ENCODE measurements at places on chromosomes 5 and 9.

DNA sequence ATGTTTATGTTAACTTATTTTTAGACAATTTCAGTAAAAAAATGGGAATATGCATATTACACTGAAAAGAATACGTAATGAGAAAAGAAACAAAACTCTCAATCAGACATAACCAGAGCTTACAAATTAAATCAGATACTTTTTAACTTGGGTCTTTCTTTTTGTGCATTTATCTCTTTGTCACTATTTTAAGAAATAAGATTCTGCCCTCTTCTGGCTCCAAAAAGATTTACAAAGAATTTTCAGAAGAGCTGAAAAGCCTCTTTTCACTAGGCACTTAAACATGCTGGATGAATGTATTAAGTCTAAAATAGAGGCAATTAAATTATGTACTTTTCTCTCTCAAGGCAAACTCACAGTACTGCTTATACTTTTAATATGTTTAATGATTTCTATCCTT, 55.5 kb downstream of the CEP120 start:
- DNase-seq = peak; percentile 23

GRCh38 chr5:76144513-76145274, 61.5 kb downstream of the SV2C start:
- DNase-seq = no peak

DNA sequence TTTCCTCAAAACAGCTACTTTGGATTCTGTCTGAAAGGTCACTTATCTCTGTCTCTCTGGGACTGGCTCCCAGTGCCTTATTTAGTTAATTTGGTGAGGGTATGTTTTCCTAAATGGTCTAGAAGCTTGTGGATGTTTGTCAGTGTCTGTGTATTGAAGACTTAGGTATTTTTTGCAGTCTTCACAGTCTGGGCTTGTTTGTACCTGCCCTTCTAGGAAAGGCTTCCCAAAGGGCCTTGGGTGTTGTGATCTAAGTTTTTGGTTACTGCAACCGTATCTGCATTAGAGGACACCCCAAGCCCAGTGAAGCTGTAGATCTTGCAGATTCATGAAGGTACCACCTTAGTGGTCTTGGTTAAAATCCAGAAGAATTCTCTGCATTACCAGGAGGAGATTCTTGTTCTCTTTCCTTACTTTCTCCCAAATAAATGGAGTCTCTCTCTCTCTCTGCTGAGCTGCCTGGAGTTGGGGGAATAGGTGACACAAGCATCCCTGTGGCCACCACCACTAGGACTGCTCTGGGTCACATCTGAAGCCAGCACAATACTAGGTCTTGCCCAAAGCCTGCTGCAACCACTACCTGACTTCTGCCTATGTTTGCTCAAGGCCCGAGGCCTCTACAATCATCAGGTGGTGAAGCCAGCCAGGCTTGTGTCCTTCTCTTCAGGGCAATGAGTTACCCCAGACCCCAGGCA, 17.8 kb upstream of the CCNB1 start:
- no peak for DNase-seq

DNA sequence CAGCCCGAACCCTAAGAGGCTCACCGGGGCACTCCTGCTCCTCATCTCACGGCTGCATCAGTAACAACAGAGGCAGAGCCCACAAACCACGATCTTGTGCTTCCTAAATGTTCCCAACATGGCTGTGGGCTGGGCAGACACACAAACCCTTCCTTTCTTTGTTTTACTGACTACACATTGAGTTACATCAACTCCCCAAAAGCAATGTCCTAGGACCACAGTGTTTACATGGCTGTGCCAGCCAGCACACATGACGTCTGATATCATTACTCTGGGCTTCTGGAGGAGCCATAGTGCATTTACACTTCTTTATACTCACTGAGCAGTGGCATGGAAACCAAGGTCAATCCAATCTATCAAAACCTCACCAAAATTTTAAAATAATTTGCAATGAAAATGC, 101.4 kb downstream of the LHFPL2 start:
- no peak for DNase-seq

GRCh38 chr9:135134268-135135022, 47.0 kb downstream of the OLFM1 start:
- no peak for DNase-seq

DNA sequence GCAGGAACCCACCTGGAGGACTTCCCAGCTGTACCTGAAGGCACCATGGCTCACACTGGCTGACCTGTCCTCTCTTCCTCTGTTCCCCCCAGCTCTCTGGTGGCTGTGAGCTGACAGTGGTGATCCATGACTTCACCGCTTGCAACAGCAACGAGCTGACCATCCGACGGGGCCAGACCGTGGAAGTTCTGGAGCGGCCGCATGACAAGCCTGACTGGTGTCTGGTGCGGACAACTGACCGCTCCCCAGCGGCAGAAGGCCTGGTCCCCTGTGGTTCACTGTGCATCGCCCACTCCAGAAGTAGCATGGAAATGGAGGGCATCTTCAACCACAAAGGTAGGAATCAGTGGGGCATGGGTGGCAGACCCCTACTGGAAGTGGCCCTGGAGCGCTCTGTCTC, 161.9 kb upstream of the OTULINL start:
- no peak for DNase-seq

DNA sequence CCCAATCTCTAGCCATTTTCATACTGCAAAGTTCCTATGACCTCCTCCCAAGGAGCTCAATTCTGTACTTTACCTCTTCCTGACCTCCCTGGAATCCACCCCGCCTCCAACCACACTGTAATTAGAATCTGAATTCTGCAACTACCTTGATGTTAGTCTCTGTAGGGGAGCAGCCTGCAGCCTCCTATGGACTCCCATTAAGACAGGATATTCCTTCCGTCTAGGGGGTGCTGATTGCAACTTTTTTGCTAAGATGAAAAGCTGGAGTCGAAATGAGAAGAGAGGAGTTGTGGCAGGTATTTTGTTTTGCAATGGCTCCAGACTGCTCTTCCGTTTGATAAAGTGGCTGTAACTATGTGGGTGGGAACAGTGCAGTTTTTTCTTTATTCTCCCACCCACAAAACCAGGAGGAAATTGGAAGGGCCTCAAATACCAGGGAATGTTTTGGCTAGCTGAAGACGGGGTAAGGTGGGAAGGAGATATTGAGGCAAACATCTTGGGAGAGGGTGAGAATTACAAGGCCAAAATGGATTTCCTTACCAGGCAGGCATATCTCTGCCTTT, 23.8 kb downstream of the ANXA2R start:
- no peak for DNase-seq

GRCh38 chr9:133882849-133883755, 109.0 kb downstream of the VAV2 start:
- peak; percentile 30 for DNase-seq

- DNase-seq = no peak
Observed at GRCh38 chr9:75462866-75463265, 374.6 kb downstream of the OSTF1 start.

DNA sequence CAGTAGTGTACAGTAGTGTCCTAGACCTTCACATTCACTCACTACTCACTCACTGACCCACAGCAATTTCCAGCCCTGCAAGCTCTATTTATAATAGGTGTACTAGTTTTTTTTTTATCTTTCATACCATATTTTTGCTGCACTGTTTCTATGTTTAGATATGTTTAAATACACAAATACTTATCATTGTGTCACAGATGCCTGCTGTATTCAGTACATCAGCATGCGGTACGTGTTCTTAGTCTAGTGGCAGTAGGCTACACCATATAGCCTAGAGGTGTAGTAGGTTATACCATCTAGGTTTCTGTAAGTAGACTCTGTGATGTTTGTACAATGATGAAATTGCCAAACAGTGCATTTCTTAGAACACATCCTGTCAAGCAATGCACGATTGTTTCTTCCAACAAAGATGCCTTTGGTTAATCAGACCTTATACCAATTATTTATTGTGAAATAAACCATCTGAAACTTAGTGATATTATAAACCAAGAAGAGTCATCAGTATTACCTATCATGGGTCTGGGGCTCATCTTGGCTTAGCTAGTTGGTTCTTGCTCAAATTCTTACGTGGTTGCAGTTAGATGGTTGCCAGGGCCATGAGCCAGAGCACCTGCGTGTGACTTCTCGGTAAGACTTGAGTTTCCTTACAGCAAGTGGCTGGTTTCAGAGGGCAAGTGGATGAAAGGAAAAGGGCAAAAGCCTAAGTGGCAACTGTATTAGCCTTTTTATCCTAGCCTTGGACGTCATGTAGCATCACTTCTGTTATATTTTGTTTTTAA, 41.1 kb downstream of the ERBIN start:
- no peak for DNase-seq

GRCh38 chr9:68983522-68984424, 30.1 kb downstream of the PRKACG start:
- DNase-seq = no peak

GRCh38 chr5:30596495-30597064, 596.9 kb upstream of the CDH6 start:
- no peak for DNase-seq

DNA sequence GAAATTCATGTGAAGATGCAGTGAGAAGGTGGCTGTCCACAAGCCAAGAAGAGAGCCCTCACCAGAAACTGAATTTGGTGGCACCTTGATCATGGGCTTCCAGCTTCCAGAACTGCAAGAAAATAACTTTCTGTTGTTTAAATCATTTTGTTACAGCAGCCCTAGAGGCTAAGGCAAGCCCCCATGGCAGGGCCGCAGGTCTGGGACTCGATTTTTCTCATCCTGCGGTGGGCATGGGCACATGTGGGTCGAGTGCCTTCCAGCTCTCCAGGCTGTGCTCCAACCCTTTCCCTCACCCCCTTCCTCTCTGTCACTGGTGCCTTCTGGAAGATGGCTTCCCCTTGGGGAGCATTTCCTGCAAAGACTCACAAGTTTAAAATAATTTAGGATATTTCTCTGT, 40.7 kb downstream of the AHRR start:
- no peak for DNase-seq

GRCh38 chr5:33793276-33793675, 98.5 kb downstream of the ADAMTS12 start:
- no peak for DNase-seq

DNA sequence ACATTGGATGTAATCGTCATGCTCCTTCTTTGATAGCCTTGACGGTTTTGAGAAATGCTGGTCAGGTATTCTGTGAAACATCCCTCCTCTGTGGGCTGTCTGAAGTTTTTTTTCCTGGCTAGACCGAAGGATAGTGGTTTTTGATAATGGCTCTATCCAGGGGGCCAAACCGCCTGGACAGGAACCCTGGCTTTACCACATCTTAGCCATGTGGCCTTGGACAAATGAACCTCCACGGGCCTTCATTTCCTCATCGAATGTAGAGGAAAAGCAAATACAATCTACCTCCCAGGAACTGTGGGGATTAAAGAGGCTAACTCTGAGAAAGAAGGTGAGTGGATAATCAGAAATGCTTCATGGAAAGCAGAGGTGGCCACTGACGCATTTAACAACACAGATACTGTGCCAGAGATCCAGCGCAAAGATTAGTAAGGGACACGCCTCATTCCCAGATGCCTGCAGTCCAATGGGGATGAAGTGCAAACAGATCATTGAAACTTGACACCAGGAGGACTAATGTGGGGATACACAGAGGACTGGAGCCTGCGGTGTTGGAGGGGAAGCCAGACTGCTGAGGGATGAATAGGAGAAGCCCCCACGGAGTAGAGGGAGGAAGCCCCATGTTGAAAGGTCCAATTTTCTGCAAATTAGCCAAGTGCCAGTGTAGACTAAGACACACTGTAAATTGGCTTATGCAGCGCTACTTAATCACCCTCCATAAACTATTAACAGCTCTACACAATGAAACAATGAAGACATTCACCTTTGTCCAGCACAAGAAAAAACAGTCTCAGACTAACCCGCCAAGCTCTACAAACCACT, 41.6 kb downstream of the MYO10 start:
- DNase-seq = peak; percentile 96

- DNase-seq = no peak
Observed at GRCh38 chr9:83526901-83527300, 11.3 kb downstream of the FRMD3 start.

DNA sequence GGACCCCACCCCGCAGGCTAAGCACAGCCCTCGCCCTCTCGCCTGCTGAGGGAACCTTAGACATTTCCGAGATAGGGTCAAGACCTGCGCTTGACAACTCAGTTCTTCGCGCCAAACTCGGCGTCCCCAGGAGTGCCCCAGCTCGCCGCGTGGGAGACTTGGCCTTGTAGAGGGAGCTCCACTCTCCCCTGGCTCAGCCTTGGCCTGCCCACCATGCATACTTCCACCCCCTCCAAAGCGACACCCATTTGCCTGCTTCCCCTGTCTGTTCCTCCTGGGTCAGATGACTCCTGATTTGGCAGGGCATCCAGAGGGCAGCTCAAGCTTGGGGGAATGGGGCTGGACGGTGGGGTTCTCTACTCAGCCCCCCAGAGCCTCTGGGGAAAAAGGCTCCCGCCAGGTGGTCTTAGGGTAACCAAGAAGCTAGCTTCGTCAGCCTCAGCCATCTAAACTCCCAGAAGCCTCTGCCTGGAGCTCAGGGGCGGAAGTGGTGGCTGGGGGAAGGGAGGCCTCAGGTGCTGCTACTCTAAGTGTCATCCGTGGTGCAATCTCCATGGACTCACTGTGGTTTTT, 560 bp downstream of the DOCK2 start:
- no peak for DNase-seq

DNA sequence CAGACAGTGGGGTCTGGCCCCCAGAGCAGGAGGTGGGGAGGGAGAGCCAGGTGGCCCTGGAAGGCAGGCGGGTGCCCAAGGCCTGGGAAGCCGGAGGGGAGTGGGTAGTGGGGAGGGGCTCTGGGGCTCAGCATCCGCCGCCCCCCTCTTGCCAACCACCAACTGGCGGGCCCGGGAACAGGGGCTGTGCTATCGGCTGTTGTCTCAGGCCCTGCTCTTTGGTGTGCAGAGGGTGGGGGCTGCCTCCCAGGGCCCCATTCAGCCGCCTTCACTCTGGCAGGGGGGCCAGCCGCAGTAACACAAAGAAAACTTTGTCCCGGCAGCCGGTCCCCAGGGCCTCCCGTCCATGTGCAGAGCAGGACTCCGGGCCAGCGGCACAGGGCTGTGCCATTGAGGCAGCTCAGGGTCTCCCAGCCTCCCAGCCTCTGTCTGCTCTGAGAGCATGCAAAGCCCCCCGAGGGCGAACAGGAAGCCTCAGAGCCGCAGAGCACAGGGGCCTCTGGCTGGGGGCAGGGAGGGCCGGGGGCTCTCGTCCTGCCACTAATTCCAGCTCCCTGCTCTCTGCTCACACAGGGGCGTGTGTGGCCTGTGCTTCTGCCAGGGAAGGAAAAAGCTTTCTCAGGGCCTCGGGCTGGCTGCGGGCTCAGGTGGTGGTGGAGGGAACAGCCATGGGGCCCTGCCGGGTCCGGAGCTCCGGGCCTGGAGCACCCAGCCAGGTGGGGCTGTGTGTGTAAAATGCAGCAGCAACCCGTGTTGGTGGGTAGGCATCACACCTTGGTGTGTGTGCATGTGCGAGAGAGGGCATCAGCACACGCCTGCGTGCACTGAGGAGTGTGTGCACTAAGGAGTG, 54.2 kb upstream of the NOTCH1 start:
- DNase-seq = no peak

DNA sequence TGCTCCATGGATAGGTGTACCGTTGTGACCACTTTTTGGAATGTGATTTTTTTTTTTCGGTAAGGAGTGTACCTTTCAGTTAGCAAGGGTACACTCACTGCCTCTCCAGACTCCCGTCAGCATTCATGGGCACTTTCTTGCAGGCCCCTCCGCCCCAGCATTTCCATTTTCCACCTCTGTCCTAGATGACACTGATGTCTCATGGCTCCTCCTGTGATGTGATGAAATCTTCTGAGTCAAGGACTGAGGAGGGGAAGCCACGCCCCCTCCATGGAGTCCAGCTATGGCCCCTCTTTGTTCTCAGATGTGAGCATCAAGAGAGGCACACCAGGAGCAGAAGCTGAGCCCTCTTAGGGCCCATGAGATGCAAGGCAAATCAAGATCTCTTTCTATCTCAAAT, 61.8 kb downstream of the CTSL start:
- peak; percentile 47 for DNase-seq

Data from MCF 10A (cell line).